CD4-positive, alpha-beta T cell treated with Interleukin-21 for 1 hour (primary cell): ENCODE measurements at places on chromosomes 5 and 9.

- DNase-seq = no peak
These were observed 313.3 kb downstream of the PIK3R1 start for GRCh38 chr5:68528821-68529273.

- DNase-seq = no peak
These were observed 14.5 kb downstream of the RANBP6 start for GRCh38 chr9:6000955-6001354.

DNA sequence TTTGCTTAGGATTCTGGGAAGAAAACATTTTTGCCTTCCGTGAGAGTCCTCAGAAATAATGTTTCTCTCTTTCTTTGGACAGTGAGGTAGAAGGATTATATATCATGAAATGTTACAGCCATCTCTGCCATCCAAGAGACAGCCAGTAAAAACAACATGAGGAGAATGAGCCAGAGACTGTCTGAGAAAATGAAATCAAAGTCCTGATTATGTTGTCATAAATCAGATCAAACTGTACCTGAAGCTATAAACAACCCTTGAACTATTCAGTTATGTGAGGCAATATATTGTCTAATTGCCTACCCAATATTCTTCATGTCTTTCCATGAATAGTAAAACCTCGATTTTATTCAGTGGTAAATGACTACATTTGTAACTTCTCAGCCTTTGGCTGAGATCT, 9.2 kb upstream of the HTR4 start:
- DNase-seq = no peak

DNA sequence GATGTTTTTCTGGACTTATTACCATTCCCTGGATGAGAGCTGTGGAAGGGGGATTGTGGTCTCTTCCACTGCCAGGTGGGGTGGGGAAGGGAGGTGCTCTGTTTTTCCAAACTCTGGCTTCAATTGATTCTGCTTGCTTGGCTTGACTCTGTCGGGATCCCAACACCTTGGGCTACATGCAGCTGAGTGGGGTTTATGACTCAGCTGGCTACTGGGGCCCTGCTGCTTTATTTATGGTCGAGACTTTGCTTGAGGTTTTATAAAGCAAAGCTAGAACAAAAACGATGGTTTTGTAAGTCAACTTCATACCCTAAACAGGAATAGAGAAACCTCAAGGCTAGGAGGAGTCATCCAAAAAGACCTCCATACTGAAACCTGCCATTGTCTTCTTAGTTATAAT, 76.3 kb downstream of the AOPEP start:
- no peak for DNase-seq

DNA sequence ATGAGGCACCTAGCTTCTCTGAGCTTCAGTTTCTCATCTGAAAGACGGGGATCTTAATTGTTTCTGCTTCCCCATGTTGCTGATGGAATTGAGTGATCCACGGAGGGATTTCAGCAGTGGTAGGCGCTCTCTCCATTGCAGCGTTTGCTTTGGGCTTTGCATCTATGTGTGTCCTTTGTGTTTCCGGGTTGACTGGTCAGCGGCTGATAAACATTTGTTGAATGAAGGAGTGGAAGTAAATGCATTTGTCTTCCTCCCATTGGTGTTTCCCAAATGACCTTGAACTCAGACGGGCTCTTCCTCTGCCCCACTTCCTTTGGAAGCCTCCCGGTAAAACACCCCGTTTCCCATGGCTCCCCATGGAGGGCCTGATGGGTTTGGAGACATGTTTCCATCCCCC, 117.2 kb downstream of the GAPVD1 start:
- DNase-seq = no peak

GRCh38 chr9:131554843-131555351, 9.6 kb downstream of the PRRT1B start:
- DNase-seq = no peak

DNA sequence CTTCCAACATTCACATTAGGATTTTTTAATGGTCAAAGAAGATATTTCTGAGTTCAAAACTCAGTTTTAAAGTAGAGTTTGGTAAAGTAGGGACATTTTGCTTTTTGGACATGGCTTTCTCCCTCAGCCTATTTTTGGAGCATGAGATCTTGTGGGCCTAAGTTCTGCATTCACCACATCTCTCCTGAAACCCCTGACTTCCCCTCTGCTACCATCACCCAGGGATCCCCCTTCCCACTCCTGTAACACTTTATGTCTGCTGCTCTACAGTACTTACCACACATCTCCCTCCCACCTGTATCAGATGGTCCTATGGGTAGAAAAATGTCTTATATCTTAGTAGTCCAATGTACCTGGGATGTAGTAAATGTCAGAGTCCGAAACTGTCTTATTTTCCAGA, 48.2 kb upstream of the JAK2 start:
- DNase-seq = no peak

DNA sequence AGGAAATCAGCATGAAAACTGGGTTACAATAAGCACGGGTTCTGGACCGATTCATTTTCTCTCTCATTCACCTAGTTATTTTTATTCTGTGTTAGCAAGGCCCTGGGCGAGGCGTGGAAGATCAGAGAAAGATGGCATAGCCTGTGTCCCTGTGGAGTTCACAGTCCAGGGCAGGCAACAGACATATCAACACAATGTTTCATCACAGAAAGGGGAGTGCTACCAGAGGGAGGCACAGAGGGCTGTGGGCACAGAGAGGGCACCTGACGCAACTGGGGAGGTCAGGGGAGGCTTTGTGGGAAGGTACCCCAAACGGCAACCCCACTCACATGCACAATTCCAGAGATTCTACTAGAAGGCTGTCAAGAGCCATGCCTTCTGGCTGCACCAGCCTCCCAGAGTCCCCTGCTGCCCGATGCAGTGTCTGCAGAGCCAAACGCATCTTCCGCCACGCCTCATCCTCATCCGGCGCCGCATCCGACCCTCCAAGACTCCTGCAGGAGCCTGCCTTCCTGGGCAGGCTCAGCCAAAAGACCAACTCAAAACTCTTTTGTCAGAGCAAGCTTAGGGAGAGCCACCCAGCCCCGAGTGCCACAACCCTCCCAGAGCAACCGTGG, 1.4 kb downstream of the FAM193B start:
- no peak for DNase-seq

- no peak for DNase-seq
These were observed 43.9 kb downstream of the PRRT1B start for GRCh38 chr9:131589124-131589711.

DNA sequence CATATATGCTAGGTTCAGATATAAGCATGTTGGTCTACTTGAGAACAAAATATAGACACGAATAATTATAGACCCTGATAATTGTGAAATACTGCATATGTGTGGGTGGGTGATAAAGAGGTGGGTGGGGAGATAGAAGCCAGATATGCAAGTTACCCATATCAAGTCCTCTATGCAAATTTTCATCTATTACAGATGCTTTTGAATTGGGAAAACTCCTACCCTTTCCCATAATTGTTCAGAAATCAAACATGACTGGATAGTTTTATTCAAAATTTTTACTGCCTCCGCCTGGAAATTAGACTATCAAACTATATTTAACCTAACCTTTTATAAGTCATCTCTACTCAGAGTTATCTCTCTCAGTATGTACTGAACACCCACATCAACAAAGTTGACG, 157.5 kb downstream of the MEF2C start:
- DNase-seq = no peak

GRCh38 chr5:179188636-179189035, 128.5 kb downstream of the ZNF354C start:
- DNase-seq = no peak
